ENCODE measurements at places on chromosomes 1 and 21.

GRCh38 chr1:110300412-110301085, 38.6 kb upstream of the RBM15 start:
- DNase-seq: no peak

DNA sequence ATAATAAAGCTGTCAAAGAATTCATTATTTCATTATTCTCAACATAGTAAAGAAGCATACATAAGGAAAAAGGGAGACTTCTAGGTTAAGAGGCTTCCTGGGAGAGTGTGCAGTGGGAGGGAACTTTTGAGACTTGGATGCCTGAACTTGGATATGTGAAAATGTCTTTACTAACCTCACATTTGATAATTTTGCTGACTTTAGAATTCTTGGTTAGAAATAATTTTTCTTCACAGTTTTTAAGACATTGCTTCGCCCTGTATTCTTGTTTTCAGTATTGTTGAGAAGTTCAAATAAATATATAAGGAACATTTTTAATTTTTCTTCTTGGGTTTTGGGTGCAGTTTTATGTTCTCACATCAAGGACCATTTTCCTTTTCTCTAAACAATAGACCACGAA, 40.0 kb downstream of the GPSM2 start:
- DNase-seq: no peak

DNA sequence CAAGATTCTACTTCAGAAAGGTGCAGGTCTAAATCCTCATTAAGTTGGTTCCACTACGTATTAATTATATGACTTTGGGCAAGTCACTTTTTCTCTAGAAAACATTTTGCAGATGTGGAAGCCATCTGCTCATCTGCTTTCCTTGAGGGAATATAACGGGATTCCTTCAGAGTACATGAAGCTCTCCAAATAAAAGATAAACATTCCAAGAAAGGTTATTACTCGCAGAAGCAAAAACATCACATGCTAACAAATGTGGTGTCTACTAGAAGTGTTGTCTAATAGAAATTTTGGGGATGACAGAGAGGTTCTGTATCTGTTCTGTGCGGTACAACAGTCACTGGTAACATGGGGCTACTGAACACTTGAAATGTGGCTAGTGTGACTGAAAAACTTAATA, 60.2 kb downstream of the NIBAN1 start:
- DNase-seq: no peak

GRCh38 chr1:185045814-185046492, 595 bp downstream of the RNF2 start:
- DNase-seq: no peak

DNA sequence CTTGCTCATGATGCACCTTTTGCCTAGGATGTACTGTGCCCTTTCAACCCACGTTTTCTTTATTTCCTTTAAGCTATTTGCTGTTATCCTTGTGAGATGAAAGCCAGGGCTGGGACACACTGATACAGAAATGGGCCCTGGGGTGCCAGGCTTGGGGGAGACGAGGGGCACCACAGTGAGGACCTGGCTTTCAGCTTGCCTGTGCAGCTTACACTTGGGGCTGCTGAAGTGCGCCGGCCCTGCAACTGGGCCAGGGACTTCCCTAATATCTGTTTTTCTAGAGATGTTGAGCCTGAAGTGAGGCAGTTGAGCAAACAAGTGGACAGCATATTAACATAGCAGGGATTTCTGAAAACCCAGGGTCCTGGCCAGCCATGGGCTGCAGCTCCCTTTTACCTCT, 42.5 kb upstream of the SLC19A1 start:
- DNase-seq: no peak

- DNase-seq: no peak
Measured at GRCh38 chr1:48242141-48242736, 19.7 kb downstream of the SLC5A9 start.

- no peak for DNase-seq
Measured at GRCh38 chr1:84736445-84736844, 46.2 kb upstream of the SSX2IP start.

GRCh38 chr1:204925701-204926100, 55.0 kb downstream of the NFASC start:
- no peak for DNase-seq

GRCh38 chr1:32349211-32349708, 13.0 kb downstream of the FAM229A start:
- no peak for DNase-seq

- DNase-seq: no peak
Measured at GRCh38 chr1:157937744-157938143, 55.7 kb upstream of the KIRREL1 start.

DNA sequence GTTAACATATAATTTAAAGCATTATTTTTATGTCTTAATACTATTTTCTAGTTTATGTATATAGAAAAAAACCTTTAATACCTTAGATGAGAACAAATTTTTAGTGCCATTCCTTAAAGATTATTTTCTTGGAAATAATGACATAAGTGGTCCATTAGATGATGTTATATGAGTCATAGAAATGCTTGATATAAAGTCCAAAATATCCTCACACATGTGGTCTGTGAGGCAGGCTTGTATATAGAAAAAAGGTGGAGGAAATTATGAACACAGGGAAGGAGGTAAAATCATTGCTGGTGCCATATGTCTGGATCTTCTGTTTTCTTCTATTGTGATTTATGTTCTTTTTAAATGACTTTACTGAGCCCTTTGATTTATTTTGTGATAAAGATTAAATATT, 79.3 kb downstream of the MAP3K7CL start:
- DNase-seq: no peak

DNA sequence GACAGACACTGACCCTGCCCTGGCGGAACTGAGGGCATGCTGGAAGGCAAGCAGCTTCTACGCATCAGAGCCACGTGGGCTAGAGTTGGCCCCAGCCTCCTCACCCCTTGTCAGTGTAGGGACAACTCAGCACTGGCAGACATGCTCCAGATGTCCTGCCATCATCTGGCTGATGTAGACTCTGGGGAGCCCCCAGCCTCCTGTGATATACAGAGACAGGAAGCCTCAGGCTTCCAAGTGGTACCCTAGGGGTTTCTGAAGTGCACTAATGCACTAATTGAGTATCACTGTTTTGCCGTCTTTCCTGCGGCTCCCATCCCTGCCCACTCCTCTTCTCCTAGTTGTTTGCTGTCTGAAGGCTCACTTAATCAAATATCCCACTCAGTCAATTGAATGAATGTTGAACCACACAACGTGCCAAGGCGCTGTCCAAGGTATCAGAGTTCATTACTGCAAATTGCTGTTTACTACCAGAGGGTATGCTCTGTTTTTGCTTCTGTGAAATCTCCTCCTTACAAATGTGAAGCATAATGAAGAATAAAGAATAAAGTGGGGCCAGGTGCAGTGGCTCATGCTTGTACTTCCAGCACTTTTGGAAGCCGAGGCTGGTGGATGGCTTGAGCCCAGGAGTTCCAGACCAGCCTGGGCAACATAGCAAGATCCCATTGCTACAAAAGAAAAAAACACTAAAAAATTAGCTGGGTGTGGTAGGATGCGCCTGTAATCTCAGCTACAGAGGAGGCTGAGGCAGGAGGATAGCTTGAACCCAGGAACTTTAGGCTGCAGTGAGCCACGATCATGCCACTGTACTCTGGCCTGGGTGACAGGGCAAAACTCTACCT, 76.4 kb upstream of the ZBTB18 start:
- no peak for DNase-seq

GRCh38 chr1:7610106-7610731, 160.9 kb upstream of the VAMP3 start:
- no peak for DNase-seq

DNA sequence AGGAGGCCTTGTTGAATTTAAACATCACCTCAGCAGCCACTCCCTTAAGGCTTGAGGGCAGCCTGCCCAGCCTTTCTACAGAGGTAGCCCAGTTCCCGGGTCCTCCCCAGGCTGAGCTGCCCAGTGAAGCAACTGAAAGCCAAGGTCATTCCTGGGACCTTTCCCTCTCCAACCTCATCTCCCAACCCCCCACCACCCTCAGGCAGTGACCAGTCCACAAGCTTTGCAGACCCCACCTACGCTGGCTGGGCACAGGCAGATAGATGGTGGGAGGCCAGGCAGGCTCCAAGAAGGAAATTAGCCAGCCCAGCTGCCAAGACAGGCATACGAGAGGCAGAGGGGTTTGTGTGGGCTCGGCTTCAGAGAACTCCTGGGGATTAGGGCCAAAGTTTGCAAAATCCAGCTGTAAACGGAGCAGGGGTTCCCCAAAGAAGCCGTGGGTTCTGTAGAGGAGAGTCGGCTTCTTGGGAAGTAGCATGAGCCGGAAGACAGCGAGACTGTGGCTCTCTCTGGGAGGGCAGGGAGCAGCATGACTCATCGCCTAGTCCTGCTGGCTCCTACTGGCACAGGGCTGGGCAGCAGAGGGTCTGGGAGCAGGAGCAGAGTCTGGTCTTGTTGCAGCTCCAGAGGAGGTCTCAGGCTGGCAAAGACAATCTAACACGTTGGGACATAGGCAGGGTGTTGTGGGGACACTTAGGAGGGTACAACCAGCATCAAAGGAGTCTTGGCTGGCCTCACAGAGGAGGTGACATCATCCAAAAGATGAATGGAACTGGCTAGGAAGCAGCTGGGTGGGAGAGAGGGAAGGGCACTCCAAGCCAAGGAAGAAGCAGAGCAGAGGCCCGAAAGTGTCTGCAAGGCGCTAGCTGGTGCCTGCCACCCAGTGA, 2.8 kb upstream of the ZC3H12A start:
- peak; percentile 72 for DNase-seq

- DNase-seq: no peak
Measured at GRCh38 chr1:181095763-181096184, 7.3 kb downstream of the IER5 start.

All from AG09309 (cell line).